ENCODE measurements at places on chromosomes 2 and 18. TPM values are rescaled to one million over a fixed set of nuclear protein-coding genes. Genes with fewer than 3 reads are reported as not detected.

The MTX2 gene
- 30.8 TPM for total RNA-seq

- H3K36me3 ChIP-seq = no peaks in the 10 kb centered on the region
- no peak overlapping the region for H3K4me3 ChIP-seq
- no peaks in the 10 kb centered on the region for H3K4me1 ChIP-seq
- no peak for DNase-seq
Measured at GRCh38 chr2:214545898-214546542, 135.2 kb downstream of the VWC2L start.

GRCh38 chr2:178241844-178242551 lies 47.7 kb downstream of the OSBPL6 start:
- H3K4me1 ChIP-seq = no peaks in the 10 kb centered on the region
- no peaks in the 10 kb centered on the region for H3K36me3 ChIP-seq
- DNase-seq = no peak
- no peak overlapping the region for H3K27ac ChIP-seq
- no peak overlapping the region for H3K4me3 ChIP-seq

DNA sequence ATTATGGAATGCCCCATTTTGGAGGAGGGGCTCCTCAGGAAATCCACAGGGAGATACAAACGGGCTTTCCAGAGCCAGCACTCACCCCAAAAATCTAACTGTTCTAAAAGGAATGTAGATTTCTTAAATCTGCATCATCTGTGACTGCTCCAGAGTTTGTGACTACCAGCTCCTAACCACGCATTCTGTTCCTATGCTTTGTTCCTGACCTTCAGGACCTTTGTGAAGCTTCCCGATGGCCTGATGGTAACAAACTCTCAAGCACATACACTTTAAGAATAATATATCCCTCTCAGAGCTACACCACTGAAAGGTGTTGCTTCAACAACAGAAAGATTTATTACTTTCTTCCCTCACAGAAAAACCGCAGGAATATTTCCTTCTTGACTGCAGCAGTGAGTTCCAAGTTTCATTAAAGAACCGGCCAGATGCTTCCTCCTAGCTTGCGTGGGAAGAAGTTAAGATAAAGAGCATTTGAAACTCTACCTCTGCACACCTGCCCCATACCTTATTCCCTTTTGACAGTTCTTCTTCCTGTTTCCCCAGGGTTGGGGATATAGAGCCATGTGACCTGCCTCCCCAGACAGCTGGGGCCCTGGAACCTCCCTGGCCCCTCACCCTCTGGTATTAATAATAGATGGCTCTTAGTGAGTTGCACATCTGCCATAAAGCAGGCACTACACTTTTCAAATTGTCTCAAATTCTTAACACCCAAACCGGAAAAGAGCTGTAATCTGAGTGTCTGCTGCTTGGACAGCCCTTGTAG lies 40.2 kb upstream of the EML4 start:
- peaks cover 11% of the 10 kb centered on the region for H3K4me1 ChIP-seq
- no peak overlapping the region for H3K4me3 ChIP-seq

The LOXHD1 gene
- total RNA-seq = 0.11 TPM

DNA sequence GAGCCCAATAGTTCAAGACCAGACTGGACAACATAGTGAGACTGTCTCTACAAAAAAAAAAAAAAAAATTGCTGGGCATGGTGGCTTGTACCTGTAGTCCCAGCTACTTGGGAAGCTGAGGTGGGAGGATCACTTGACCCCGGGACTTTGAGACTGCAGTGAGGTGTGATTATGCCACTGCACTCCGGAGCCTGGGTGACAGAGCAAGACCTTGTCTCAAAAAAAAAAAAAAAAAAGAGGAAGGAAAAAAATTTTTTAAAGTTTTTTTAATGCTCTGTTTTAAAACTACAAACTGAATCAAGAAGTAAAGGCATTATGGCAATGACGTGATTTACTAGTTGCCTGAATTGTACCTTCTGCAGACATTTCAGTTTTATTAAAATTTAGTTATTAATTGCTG lies 54.5 kb upstream of the ZDBF2 start:
- DNase-seq = no peak
- H3K36me3 ChIP-seq = no peaks in the 10 kb centered on the region
- no peak overlapping the region for H3K27ac ChIP-seq
- H3K4me3 ChIP-seq = no peak overlapping the region

DNA sequence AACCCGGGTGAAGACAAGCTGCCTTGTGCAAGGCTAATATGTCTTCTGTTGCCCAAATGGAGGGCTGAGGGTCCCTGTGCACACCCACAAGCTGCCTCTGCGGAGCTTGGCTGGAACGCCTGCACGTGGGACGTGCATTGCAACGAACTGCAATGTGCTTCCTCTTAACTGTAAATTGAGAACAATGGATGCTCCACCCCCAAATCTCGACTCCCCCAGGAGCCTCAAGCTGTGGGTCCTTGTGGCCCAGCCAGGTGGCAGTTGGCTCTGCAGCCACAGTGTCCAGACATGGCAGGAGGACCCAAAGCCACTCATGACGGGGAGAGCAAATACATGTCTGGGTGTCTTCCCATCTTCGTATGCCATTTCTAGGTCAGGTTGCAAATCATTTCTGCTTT lies 90.1 kb downstream of the TWIST2 start:
- peak; percentile 23 for DNase-seq
- H3K27ac ChIP-seq = no peak overlapping the region
- no peaks in the 10 kb centered on the region for H3K27me3 ChIP-seq
- H3K4me3 ChIP-seq = no peak overlapping the region
- no peaks in the 10 kb centered on the region for H3K36me3 ChIP-seq

- H3K4me1 ChIP-seq = no peaks in the 10 kb centered on the region
- H3K27ac ChIP-seq = no peak overlapping the region
- DNase-seq = no peak
- no peak overlapping the region for H3K4me3 ChIP-seq
Measured at GRCh38 chr2:144086965-144087364, 433.0 kb downstream of the ZEB2 start.

DNA sequence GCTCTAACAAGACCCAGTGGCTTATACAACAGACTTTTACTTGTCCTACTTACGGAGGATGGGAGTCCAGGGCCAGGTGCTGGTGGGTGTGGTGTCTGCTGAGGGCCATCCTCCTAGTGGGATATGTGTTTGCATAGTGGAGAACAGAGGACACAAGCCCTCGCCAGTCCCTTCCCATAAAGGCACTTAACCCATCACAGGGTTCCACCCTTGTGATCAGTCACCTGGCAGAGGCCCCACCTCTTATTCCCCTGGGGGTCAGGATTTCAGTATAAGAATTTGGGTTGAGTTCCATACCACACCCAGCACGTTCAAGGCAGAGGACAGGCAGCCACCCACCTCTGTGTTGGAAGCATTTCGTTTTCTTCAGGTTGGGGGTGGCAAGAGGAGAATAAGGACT lies 259.0 kb downstream of the AGAP1 start:
- H3K36me3 ChIP-seq = peaks cover 18% of the 10 kb centered on the region
- no peaks in the 10 kb centered on the region for H3K27me3 ChIP-seq
- H3K4me3 ChIP-seq = no peak overlapping the region
- H3K27ac ChIP-seq = no peak overlapping the region

- H3K27me3 ChIP-seq = no peaks in the 10 kb centered on the region
- H3K36me3 ChIP-seq = peaks cover 10% of the 10 kb centered on the region
- H3K4me1 ChIP-seq = peaks cover 10% of the 10 kb centered on the region
- DNase-seq = no peak
Measured at GRCh38 chr18:77119851-77120491, 12.6 kb downstream of the MBP start.

GRCh38 chr18:62409821-62410220 lies 84.7 kb downstream of the TNFRSF11A start:
- no peak overlapping the region for H3K27ac ChIP-seq
- H3K4me3 ChIP-seq = no peak overlapping the region
- DNase-seq = no peak
- no peaks in the 10 kb centered on the region for H3K4me1 ChIP-seq
- no peaks in the 10 kb centered on the region for H3K36me3 ChIP-seq

- no peak overlapping the region for H3K27ac ChIP-seq
- H3K4me1 ChIP-seq = peaks cover 2% of the 10 kb centered on the region
- no peak for DNase-seq
- no peaks in the 10 kb centered on the region for H3K27me3 ChIP-seq
- no peaks in the 10 kb centered on the region for H3K36me3 ChIP-seq
Measured at GRCh38 chr18:77129150-77129551, 3.4 kb downstream of the MBP start.

DNA sequence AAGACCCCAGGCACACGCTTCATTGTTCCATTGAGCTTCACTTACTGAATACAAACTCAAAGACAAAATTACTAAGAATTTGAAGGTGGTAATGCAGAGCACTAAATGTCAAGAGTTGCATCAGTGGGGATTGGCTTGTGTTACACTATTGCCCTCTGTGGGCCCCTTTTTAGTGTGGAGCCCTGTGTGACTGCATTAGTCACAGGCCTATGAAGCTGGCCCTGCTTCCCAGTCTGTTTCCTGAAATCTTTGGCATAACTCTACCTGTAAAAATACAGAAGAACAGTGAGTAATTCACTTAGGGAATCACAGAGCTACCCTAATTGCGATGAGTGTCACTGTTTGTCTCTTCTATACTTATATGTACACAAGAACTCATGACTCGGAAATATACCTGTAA lies 40.0 kb upstream of the STPG4 start:
- H3K4me1 ChIP-seq = peaks cover 22% of the 10 kb centered on the region
- H3K4me3 ChIP-seq = no peak overlapping the region
- DNase-seq = no peak
- no peaks in the 10 kb centered on the region for H3K27me3 ChIP-seq
- no peaks in the 10 kb centered on the region for H3K36me3 ChIP-seq

DNA sequence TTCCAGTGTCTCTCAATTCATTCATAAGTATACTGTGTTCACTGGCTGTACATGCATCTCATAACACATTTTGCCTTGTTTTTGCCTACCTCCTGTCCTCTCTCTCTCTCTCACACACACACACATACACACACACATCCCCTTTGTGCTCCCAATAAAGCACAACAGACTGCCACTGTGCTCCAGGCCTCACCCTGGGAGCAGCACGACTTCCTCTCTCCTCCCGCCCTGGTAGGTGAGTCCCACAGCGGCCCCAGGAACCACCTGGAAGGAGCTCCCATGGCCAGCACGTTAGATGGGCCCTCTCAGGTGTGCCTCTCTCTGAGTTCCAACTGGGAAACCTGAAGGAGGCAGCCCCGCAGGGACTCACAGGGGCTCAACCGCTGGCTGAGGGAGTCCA lies 65.4 kb downstream of the MARCHF4 start:
- peak; percentile 56 for DNase-seq
- no peaks in the 10 kb centered on the region for H3K36me3 ChIP-seq
- H3K4me3 ChIP-seq = no peak overlapping the region
- H3K27me3 ChIP-seq = no peaks in the 10 kb centered on the region
- H3K4me1 ChIP-seq = no peaks in the 10 kb centered on the region

DNA sequence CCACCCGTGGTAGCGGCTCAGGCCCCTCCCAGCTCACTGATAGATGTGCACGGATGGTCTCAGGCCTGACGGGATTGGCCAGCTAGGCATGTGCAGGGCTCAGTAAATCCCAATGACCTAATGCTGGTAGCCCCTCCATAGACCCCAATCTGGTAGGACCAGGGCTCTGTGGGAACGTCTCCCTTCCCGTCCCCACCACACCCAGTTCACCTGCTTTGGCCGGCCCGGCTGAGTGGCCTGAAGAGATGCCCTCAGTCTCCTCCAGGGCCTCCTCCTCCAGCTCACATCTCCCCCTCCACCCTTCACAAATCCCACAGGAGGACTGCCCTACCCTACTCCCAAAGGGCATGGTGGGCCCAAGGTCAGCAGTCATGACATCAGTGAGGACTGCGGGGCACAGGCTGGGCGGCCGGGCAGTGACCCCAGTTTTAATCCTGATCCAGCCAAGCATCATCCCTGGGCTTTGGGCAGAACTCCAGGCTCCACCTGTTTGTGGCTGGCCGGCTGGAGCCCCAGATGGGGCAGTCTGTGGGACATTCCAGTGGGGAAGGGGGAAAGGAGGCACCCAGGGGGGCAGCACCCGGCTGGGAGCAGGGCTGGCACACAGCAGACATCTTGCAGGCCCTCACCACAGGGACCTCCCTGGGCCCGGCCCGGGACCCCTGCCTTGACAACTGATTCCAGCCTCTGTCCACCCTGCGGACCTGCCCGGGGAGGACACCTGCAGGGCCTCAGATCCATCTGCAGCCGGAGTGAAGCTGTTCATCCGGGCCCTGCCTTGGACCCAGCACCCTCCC lies 2.3 kb downstream of the KIF1A start:
- peak overlapping the region; percentile 84 for H3K4me3 ChIP-seq
- H3K27ac ChIP-seq = no peak overlapping the region
- no peaks in the 10 kb centered on the region for H3K4me1 ChIP-seq

The ELOA2 gene
- total RNA-seq = not detected

The CAVIN2 gene
- total RNA-seq = not detected

DNA sequence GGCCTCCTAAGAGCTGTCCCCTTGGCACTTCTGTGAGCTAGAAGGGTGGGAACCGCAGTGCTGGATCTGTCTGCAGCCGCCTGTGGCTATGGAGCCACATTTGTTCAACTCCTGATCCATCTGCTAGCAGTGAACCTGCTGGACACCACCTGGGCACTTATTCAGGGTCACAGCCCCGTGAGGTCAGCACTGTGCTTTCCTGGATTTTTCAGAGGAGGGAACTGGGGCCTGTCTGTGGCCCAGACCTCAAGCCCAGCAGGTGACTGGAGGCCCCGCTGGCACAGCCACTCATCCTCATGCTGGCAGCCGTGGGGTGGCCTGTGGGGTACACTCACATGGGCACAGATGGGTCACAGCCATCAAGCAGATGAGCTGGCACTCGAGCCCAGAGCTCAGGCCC lies 155.3 kb downstream of the TFCP2L1 start:
- DNase-seq = no peak
- H3K4me1 ChIP-seq = peaks cover 6% of the 10 kb centered on the region
- no peaks in the 10 kb centered on the region for H3K27me3 ChIP-seq
- no peak overlapping the region for H3K27ac ChIP-seq

DNA sequence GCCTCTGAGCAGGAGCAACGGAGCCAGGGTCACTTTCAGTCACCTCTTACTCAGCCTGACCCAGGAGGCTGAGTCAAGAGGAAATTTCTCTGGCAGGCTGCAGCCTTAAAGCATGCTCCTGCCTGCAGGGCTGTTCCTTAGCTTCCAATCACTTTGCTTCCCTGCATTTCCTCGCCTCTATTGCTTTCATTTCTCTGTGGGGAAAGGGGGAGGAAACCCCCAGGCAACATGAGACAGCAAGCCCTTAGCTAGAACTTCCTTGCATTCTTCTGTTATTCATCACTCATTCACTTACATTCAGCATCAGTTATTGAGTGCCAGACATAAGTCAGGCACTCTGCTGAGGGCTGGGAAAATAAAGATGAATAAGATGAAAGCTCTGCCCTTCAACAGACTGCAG lies 13.0 kb downstream of the XDH start:
- peak; percentile 60 for DNase-seq
- no peaks in the 10 kb centered on the region for H3K36me3 ChIP-seq
- no peak overlapping the region for H3K27ac ChIP-seq
- H3K27me3 ChIP-seq = no peaks in the 10 kb centered on the region
- no peak overlapping the region for H3K4me3 ChIP-seq

- H3K36me3 ChIP-seq = no peaks in the 10 kb centered on the region
- no peak overlapping the region for H3K4me3 ChIP-seq
- no peaks in the 10 kb centered on the region for H3K27me3 ChIP-seq
- no peaks in the 10 kb centered on the region for H3K4me1 ChIP-seq
- no peak for DNase-seq
Measured at GRCh38 chr2:199336546-199336945, 121.2 kb downstream of the SATB2 start.

The GALNT3 gene
- 17.3 TPM for total RNA-seq

- no peak for DNase-seq
- H3K4me3 ChIP-seq = no peak overlapping the region
- no peaks in the 10 kb centered on the region for H3K36me3 ChIP-seq
- peaks cover 4% of the 10 kb centered on the region for H3K4me1 ChIP-seq
- no peak overlapping the region for H3K27ac ChIP-seq
- no peaks in the 10 kb centered on the region for H3K27me3 ChIP-seq
Measured at GRCh38 chr2:66697366-66697765, 262.4 kb downstream of the MEIS1 start.

The TUBA4B gene
- not detected for total RNA-seq
